ENCODE measurements at places on chromosomes 6 and 20.

DNA sequence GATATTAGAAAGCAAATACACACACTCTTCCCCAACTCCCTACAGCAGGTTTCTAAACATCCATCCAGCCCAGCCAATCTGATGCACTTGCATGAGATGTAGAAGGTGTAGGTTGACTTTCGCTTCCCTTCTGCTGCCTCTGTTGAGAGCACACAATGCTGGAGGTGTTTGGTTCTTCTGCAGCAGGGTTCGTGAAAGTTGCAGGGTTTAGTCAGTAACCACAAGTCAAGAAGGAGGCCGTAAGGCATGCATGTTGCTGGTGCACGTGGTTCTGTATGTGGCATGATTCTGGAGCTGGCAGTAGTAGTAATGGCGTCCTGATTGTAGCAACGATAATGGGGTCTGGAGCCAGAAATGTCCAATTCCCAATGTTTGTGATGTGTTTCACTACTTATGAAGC is 53.0 kb downstream of the DEK start:
- DNase-seq, result no peak

- no peak for DNase-seq
Observed at GRCh38 chr20:1786486-1786885, 108.7 kb upstream of the SIRPA start.

GRCh38 chr20:47561180-47561579 is 59.5 kb downstream of the NCOA3 start:
- peak; percentile 90 for DNase-seq

DNA sequence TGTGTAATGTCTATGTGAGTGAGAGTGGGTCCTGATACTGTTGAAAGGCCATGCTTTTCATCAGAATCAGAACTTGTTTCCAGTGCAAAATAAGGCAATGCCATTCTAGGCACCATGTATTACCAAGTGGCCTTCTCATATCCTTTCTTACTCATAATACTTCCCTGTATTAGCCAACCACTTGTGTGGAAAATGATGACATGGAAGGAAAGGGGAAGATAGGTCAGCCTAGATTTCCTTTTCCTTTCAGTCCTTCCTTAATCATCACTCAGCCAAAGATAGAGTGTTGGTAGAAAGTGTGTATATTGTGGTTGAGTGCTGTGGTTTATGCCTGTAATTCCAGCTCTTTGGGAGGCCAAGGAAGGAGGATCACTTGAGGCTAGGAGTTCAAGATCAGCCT is 158.6 kb upstream of the PREP start:
- DNase-seq, result no peak

DNA sequence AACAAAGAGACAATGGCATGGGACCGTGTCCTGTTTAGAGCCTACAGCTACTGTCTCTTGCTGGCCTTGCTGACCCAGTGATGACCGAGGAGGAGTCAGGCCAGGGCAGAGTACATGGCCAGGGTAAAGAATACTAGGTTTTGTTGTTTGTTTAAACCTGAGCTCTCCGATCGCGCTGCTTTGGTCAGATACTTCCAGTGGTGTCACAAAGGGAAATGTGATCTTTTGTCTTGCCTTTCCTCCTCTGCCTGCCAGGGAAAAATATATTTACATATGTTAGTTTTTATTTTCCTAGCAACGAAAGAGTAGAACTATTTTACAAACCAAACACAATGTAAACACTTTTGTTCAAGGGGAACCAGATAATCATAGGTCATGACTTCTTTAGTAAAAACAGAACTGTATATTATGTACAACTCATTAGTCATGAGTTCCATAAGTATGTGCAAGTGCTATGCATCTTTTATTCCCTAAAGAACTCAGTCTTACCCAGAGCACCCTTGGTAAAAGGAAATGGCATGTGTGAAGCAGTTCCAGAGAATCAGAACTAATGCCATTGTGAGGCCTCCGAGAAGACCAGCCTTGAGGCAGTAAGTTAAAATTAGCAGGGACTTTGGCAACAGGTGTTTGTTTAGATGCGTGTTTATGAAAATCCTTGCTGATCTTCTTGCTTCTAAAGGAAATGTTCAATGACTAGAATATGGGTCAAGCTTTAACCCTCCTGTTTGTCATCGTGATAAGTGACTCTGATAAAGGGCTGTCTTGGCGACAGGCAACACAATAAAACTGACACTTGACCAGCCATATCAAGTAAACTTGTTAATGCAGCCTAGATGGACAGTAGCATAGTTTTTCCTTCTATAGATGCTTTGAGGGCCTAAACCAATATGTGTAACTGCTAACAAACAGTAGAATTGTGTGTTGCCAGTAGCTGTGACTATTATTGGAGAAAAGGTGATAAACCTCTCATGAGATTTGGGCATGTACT is 204.6 kb downstream of the NKAIN2 start:
- no peak for DNase-seq

DNA sequence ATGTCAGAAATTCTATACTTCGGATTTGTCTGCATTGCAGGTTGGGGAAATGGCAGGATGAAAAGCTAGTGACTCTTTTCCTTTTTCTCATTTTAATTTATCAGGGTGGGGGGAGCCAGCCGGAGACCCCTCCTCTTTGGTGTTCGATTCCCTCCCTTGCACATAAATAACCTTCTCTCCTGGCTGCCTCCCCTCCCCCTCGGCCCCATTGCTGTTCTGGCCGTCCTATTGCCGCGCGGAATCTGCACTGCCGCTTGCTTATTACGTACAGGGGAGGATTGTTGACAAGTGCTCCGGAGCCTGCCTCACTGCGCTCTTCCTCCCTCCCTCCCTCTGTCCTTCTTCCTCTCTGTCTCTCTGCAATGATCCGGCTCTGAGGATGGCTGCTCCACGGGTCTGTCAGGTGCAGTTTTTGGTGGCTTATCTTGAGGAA is 154.7 kb downstream of the JARID2 start:
- DNase-seq, result no peak

GRCh38 chr20:2706688-2707352 is 14.2 kb downstream of the EBF4 start:
- no peak for DNase-seq

DNA sequence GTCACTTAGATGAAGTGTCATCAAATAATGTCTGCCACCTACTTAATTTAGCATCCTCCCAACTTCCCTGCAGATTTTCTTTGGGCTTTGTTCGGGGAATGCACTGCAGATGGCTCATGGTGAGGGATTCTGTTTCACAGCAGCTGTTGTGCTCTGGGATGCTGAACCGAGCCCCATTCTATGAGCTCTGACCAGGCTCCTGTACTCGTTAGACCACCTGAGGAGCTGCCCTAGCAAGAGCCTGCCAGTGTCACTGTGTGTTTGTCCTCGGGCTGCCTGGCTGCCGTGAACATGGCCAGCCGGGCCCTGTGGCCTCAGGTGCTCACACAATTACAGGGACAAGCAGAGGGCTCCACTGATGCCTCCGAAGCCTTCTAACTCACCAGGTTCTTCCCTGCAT is 238.8 kb upstream of the ECI2 start:
- no peak for DNase-seq

DNA sequence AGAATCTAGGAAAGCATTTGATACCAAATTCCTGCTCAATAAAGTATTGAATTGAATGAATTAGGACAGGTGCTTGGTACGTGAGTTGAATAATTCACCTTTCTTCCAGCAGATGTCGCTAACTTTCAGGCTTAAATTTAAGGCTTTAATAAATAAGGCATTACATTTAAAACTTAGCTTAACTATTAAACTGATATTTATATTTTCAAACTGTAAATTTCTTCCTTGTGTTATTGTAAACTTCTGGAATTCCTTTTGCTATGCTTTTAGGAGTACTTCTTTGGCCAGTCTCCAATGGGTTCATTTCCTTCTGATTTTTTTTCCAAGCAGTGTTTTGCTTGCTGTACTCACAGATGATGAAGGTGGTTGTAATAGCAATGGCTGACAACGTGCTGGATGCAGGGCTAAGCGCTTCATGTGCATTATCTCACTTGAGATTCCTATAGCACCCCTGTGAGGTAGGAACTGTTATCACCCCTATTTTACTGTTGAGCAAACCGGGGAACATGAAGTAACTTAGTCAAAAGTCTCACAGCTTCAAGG is 71.3 kb upstream of the SLC2A12 start:
- DNase-seq, result peak; percentile 70

- peak; percentile 60 for DNase-seq
Observed at GRCh38 chr20:41095110-41095969, 42.0 kb upstream of the PLCG1 start.

GRCh38 chr20:38536310-38536709 is 44.7 kb upstream of the ADIG start:
- DNase-seq, result peak; percentile 2

GRCh38 chr6:132909742-132910141 is 95.4 kb downstream of the RPS12 start:
- no peak for DNase-seq

DNA sequence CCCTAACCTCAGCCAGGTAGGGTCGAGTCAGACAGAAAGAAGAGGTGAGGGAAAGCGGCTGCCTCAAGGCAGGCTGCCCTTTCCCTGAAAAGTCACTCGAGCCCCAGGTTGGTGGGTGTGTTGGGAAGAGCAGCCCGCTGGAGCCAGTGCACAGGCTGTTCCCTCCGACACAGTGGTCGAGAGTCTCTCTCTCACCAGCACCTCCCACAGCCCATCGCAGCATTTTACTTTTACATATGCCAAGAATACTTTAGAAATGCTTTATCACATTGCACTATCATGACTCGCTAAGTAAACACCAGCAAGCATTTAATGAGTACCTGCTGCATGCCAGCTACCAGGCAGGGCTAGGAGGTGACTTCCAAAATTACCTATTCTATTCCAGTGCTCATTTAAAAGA is 1.7 kb downstream of the PRPH2 start:
- no peak for DNase-seq

GRCh38 chr20:16446991-16447390 is 126.3 kb downstream of the KIF16B start:
- DNase-seq, result no peak

DNA sequence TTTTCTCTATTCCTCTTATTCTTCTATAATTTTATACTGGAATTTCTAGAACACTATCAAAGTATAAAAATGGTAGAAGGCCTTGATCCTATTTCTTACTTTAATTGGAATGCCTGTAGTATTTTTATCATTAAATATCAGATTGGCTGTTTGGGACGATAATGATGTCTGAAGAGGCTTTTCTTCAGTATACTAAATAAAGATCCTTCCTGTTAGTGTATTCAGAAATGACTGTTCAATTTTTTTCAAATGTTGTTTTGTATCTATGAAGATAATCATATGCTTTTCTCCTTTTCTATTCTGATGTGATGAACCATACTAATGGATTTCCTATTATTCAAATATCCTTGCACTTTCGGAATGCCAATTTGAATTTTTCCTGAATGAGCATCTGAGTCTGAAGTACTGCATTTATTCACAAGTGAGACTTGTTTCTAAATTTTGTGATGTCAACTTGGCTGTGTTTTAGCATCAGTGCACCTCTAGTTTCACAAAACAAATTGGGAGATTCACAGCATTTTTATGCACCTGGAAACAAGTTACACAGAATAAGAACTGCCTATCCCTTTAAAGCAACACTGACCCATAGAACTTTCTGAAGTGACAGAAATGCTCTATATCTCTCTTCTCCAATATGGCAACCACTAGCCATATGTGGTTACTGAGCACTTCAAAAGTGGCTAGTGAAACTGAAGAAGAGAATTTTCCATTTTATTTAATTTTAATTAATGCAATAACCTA is 71.6 kb upstream of the PRND start:
- no peak for DNase-seq

- peak; percentile 42 for DNase-seq
Observed at GRCh38 chr20:43916073-43916880, 1.6 kb downstream of the TOX2 start.

- DNase-seq, result no peak
Observed at GRCh38 chr6:15741405-15741804, 78.6 kb upstream of the DTNBP1 start.

- DNase-seq, result no peak
Observed at GRCh38 chr20:1722513-1723050, 65.0 kb upstream of the SIRPG start.

DNA sequence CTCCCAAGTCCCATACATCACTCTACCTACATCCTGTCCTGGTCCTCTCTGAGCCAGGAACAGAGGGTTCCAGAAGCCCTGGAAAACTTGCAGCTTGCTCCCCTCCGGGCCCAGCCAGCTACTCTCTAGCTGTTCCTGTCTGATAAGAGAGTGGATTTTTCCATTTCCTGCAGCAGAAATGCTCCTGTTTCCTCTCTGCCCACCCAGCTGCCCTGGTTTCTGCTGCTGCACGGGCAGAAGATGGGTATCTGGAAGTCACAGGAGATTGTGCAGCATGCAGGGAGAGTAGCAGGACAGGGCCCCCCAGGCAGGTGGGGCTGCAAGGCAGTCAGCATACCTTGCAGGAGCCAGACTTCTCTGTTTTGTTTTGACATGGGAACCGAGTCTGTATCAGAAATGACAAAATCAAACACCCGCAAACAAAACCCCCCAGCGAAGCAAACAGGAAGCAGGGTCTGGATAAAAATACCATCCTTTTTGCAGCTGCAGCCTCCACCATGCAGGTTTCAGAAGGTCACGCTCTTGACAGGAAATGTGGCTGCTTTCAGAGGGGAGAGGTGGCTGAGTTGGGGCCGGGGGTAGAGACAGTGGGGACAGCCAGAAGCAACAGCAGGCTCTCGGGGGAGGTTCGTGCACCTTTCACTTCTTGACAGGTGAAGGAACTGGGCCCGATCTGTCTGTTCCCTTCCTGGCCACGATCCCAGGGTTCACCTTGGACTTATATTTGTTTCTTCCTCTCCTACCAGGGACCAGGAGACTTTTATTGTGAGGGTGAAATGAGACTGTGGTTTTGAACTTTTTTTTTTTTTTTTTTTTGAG is 50.8 kb upstream of the FAM83D start:
- DNase-seq, result no peak

DNA sequence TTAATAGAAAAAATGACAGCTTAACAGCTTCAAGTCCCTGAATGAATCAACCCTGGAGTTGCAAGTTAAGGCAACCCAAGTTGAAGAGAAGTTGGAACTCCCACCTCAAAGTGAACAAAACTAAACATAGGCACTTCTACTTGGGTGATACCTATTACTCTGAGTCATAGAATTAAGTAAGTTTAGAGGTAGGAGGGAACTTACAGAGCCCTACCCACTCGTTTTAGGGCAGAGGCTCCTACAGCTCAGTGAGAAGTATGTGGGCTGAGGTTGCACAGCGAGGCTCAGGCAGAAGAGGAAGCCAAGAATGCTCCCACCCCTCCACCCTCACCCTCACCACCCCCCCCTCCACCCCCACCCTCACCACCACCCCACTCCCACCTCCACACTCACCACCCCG is 42.2 kb downstream of the NFATC2 start:
- DNase-seq, result no peak

DNA sequence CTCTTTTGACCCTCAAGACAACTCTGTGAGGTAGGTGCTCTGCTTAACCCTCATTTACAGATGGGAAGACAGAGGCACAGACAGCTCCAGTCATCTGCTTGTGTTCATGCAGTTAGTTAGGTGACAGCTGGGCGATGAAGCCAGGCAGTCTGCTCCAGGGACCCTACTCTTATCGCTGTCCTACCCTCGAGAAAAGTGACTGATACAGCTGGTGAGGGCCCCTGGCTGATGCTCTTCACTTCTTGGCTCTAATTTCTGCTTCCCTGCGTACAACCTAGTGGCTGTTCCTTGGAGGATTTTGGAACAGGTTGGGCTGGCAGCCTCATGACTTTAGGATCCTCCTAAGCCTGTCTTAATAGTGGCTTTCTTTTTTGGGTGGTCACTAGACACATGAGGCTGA is 9.1 kb upstream of the TJAP1 start:
- no peak for DNase-seq
